CD4-positive, alpha-beta T cell treated with Interleukin-17A for 1 hour (primary cell): ENCODE measurements at places on chromosomes 6 and 20.

DNA sequence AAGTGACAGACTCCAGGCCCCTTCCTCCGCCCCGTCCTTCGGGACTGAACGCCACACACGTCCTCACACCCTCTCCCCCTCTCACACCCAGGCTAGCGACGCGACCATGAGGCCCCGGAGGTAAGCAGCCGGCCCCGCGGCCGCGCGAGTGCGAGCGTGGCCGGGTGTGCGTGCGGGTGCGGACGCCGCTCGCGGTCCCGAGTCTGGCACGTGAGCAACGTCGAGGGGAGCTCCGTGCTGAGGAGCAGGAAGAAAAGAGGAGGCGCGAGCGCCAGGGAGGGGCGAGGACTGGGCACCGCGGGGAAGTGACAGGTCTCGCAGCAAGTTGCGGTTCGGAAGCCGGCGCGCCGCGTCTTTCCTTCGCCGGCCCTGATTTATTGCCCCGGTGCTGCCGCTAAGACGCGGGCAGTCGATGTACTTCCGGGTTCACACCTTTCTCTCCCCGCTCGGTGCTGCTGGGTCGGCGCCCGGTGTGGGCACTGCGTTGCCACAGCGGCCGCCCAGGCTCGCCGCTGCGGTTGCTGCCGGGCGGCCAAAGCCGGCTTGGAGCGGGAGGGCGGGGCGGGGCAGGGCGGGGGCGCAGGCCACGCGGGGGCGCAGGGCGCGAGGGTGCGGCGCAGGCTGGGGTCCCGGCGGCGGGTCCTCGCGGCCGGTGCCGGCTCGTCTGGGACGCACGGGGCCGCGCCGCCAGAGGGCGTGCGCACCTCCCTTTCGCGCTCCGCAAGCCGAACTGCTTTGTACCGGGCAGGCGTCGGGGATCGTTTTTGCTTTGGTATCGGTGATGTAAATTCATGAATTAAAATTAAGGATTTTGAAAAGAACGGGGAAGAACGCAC lies 15.8 kb upstream of the LIN28B start:
- peak; percentile 25 for DNase-seq

DNA sequence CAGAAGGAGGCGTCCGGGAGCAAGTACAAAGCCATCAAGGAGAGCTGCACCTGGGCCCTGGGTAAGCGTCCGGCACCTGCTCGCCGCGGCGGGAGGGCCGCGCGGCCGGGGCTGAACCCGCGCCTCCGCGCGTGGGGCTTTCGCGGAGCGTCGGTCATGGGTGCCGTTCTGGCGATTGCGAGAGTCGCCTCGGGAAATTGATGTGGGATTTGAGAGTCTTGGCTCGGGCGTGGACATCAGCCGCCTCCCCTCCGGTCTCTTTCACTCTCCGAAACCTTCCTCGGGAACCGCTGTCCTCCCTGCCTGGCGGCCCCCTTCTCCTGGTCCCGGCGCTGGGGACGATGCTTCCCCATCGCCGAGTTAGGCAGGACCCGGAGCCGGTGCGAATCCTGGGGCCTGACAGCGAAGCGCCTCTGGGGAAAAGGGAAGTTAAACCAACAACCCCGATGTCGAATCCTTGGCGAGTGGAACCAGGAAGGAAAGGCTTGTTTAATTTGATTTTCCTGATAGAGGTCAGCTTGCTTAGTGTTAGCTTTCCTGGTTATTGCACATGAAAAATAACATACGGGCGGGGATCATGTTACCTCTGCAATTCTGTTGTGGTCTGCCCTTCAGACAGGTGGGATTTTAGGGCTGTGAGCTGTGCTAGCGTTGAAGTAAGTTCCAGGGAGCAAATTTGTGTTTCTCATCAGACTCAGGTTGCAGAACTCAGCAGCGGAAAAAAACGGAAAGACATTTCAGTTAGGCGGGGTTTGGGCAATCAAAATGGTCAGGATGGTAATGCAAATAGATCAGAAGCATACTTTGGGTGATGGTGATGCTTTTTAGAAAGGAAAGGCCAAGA lies 594 bp downstream of the ARFGEF3 start:
- no peak for DNase-seq

DNA sequence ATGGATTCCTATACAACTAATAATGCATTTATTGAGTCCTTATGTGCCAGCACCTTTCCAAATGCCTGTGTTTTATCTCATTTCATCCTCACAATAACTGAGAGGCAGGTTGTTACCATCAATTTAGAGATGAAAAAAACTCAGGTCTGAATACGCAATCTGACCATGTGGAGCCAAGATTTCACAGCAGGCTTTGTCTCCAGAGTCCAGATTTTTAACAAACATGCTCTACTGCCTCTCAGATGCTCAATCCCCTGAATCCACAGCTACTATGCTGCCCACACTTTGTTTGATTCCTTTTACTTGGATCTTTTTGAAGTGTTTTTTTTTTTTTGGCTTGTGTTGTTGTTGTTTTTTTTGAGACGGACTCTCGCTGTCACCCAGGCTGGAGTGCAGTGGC lies 46.8 kb downstream of the B4GALT5 start:
- DNase-seq, result no peak

DNA sequence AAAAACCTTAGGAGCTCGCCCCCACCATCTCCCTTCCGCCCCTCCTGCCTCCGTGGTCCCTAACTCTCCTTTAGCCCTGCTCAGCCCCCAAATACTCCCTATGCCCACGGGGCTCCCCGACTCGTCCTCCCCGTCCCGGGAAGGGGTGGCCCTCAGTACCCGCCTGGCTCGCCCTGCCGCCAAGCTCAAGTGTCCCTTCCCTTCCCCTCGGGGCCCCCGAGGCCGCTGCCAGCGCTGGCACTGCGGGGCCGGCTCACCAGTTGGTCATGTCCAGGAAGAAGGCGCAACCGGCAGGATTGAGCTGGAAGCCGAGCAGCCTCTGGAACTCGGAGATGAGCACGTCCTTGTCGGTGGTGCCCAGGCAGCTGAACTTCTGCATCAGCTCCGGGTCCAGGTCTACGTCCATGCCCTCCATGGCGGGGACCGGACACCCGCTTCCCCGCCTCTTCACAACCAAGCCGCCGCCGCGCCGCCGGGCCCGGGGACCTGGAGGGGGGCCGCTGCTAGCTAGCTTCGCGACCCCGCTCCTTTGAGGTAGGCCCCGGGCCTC lies 303 bp downstream of the ILRUN start:
- no peak for DNase-seq
